ENCODE measurements at places on chromosomes 13 and 19.

DNA sequence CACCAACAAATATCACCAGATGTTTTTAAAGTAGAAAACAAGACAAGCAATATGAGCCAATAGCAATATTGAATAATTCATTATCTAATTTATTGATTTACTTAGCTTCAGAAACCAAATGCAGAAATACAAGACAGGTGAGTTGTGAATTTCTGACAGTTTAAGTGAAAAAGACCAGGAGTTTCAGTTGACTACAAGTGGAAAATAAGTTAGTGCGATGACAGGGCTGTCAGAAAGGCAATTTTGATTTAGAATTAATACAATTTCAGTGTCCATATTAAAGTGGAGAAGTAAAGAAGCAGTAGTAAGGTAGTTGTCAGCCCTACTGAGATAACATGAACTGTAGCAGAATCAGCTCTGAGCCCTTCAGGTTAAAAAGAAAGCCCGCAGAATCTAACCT lies 1066.7 kb upstream of the ATXN8OS start:
- no peak for DNase-seq

DNA sequence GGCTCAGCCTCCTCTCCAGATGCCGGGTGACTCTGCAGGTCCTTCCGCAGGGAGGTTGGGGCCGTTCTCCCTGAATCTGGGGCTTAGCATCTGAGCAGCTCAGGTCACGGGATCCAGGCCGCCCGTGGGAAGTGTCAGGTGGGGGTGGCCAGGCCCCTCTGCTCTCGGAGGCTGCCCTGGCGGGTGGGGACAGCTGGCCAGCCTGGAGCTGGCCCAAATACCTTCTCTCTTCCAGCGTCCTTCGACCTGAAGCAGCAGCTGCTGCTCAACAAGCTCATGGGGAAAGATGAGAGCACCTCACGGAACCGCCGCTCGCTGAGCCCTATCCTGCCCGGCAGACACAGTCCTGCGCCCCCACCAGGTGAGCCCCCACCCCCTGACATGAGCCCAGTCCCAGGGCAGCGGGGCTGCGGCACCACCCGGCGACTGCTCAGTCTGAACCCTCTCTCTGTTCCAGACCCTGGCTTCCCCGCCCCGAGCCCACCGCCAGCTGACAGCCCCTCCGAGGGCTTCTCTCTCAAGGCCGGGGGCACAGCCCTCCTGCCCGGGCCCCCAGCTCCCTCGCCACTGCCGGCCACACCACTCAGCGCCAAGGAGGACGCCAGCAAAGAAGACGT lies 19.1 kb downstream of the PEX11G start:
- DNase-seq = no peak

GRCh38 chr19:50558039-50558438 lies 10.2 kb downstream of the LRRC4B start:
- DNase-seq = no peak

GRCh38 chr19:32330213-32330857 lies 15.1 kb upstream of the ZNF507 start:
- DNase-seq = peak; percentile 1

GRCh38 chr13:33441015-33441414 lies 155.5 kb upstream of the STARD13 start:
- DNase-seq = no peak

- no peak for DNase-seq
These were observed 494.6 kb downstream of the DCT start for GRCh38 chr13:93984876-93985275.

DNA sequence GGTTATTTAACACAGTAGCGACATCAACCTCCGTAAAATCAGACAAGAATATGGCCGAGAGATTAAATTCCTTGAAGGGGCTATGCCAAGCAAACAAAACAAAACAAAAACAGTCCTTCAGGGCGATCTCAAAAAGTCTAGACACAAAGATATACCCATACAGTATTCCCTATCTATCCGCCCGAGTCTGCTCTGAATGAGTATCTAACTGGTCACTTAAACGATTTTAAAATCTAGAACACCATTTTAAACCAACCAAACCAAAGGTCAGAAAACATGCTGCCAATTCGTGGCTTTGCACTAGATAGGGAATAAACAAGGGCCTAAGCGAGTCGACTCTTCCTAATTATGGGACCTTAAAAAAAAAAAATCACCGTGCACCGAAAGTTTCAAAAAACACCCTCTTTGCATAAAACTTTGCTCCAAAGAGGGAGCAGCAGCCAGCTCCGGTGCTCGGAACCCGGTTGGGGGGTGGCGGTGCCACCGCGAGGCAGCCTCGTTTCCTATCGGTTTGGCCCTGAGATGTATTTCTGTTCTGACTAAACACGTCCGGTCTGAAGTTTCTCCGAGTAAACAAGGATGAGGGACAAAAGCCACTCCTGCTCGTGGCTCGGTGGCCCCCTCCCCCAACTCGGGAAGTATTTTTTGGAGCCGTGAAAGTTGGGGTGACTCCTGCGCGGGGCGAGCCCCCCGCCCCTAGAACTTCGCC lies 1.8 kb downstream of the HMGB1 start:
- peak; percentile 47 for DNase-seq

DNA sequence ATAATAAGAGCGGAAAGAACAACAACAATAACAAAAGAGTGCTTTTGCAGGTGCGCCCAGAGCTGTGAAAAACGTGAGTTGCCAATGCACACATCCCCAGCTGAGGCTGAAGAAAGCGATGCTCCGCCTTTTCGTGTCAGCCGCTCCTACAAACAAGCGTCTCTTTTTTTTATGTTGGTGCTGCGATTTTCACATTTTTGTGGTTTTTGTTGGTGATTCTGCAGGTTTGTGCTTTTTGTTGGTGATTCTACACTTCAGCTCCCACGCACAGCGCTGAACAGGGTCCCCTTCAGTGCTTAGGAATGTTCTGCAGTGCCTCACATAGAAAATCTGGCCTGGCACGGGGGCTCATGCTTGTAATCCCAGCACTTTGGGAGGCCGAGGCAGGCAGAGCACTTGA lies 7.3 kb upstream of the SBK3 start:
- DNase-seq = no peak

GRCh38 chr19:13899912-13900584 lies 5.9 kb downstream of the BRME1 start:
- DNase-seq = no peak

- DNase-seq = peak; percentile 45
These were observed 67.8 kb downstream of the GADD45B start for GRCh38 chr19:2543463-2544442.

DNA sequence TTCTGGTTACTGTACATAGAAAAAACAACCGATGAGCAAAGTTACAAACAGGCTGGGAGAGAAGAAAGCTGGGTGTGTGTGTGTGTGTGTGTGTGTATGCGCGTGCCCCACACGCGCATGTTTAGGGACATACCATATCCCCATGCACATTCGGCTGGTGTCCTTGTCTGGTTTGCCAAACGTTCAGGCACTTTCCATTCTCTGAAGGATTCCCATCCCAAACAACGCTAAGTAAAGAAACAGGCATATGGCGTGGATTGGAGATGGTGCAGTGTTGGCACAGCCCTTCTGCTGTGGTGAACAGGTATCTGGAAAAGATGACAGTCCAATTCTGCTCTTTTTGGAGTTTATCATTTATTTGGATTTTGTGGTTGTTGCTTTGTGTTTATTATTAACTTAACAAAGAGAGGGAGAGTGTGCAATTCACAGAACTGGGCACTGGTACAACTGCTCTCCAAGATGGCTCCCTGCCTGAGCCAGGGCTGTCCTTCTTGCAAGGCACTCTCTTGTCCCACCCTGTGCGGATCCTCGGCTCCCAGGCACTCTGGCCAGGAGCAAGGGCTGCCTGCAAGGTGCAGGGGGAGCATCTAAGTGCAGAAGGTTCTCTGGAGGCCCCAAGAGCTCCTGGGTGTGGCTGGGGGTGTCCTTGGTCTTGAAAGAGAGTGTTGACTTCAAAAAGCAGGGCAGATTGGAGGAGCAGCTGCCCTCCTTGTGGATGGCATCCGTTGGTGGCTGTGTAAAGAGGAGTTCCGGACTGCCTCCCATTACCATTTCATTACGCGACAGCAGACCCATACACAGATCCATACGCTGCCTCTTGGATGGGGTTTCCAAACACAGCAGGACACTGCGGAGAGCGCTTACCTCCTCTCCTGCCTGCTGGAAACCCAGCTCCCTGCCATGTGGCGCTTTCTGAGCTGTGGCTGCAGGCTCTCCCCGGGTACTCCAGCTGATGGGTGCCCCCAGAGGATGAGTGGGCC lies 263.1 kb downstream of the ZNF536 start:
- no peak for DNase-seq

DNA sequence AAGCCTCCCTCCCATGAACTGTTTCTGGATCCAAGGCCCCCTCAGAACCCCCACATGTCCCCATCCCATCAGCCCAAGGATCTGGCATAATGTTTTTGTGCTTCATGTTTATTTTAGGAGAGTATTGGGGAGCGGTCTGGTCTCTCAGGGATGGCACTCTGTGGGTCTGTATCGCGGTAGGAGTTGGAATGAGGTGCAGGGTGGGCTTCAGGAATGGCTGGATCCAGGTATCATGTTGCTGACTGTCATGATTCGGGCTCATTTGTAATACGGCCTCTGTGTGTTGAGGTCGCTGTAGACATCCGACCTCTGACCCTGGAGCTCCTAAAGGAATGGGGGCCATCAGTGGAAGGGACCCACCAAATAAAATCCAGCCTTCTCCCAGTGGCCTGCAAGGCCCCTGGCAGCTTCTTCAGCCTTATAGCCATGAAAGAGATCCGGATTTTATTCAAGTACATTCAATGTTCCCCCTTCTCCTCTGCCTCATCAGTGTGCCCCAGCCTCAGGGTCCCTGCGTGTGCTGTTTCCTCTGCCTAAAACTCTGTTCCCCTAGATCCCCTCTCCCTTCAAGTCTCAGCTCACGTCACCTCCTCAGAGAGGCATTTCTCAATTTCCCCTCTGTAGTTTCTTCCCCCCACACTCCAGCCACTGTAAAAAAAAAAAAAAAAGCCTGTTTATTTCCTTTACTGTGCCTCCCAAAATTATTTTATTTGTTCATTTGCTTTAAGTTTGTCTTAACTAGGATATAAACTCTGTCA lies 2.2 kb downstream of the HCST start:
- DNase-seq = no peak

DNA sequence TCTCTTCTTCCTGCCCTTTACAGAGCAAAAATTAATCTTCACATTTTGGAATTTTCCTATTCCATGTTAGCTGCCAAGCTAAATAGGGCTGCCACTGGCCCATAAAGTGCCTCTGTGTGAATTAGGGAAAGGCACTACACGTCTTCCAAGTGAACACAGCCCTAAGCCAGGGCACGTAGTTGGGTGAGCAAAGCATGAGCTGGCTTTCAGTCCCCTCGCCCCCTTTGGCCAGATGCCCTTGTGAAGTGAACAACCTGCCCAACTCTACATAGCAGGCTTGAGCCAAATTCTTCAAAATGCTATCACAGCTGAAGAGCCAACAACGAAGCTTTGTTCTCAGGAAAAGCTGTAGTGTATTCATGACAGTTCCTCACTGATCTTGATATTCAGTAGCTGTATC lies 213.1 kb downstream of the OXGR1 start:
- no peak for DNase-seq

- DNase-seq = no peak
These were observed 767.7 kb downstream of the PCDH17 start for GRCh38 chr13:58399263-58399662.

DNA sequence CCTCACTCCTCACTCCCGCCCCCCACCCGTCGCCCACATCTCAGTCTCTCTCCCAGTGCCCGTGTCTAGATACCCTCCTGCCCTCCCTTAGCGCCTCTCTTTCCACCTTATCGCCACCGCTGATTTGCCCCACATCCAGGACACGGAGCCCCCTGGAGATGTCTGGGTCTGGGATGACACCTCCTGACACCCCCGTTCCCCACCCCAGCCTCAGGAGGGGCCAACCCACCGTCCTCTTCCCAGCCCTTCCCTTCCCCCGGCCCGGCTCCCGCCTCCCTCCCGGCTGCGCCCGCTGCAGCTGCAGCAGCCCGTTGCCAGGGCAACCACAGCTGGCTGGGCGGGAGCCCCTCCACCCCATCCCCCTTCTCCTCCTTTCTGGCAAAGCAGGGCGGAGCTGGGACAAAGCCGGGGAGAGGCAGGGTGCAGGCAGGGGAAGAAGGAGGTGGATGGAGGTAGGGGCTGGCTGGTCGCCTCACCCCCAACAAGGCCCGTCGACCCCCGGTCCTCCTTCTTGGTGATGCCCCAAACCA lies 13.5 kb downstream of the DPF1 start:
- peak; percentile 85 for DNase-seq

GRCh38 chr13:45068036-45069001 lies 52.0 kb upstream of the GTF2F2 start:
- DNase-seq = peak; percentile 55

DNA sequence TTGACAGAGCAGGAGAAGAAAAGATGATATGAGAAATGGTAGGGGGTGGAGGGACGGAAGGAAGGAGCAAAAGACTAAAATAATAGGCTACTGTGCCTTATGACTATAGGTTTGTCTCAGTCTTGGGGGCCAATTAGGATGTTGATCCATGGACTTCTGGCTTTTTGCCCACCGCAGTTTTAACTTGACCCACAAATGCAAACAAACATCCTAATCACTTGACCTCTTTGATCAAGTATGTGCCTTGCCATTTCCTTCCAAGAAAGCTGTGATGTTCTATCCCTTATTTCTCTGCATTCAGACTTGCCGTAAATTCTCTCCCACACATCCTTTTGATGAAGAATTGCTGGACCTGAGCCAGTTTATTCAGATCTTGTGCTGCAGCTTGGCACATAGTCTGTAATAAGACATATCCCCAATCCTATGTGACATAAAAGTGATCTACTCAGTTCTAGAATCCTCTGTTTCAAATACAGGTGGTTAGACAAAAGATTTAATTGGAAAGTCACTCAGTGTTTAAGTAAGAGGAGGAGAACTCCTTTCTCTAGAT lies 62.8 kb downstream of the TPT1 start:
- DNase-seq = no peak

- no peak for DNase-seq
These were observed 748 bp downstream of the LHFPL6 start for GRCh38 chr13:39602277-39602613.

- DNase-seq = no peak
These were observed at the start of gene LHB for GRCh38 chr19:49017041-49017665. LHB (minus strand) TSS chr19:49017091; CDS start chr19:49017081, 10 bp downstream.

- DNase-seq = no peak
These were observed 490.8 kb downstream of the FOXO1 start for GRCh38 chr13:40175639-40176038.

DNA sequence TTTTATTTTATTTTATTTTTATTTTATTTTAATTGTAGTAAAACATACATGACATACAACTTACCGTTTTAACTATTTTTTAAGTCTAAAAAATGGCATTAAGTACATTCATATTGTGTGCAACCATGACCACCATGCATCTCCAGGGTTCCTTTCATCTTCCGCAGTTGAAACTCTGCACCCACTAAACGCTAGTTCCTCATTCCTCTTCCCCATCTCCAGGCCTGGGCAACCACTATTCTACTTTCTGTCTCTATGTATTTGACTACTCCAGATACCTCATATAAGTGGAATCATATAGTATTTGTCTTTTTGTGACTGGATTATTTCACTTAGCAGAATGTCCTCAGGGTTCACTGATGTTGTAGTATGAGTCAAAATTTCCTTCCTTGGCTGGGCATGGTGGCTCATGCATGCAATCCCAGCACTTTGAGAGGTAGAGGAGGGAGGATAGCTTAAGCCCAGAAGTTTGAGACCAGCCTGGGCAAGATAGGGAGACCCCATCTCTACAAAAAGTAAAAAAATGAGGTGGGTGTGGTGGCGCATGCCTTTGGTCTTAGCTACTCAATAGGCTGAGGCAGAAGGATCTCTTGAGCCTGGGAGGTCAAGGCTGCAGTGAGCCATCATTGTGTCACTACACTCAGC lies 55.7 kb upstream of the ZNF507 start:
- no peak for DNase-seq
